ENCODE measurements at places on chromosomes 16 and 17.

- no peak for DNase-seq
Observed at GRCh38 chr16:2057438-2057837, 9.7 kb downstream of the TSC2 start.

- no peak for DNase-seq
Observed at GRCh38 chr17:57350266-57350665, 93.9 kb downstream of the MSI2 start.

DNA sequence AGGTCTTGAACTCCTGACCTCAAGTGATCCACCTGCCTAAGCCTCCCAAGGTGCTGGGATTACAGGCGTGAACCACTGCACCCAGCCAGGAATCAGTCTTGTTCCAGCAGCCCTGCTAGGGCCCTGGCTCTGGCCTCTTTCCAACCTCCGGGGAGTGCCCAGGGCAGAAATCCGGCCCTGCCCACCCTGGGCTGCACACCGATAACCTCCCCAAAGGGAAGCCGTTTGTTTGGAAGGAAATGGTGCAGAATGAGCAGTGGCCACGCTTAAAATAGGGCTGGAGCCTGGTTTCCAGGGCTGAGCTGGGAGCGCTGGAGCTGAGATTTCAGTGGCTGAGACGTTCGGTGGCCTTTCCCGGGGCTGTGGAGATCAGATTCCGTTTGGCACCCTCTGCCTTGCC, 17.8 kb upstream of the EMP2 start:
- no peak for DNase-seq

DNA sequence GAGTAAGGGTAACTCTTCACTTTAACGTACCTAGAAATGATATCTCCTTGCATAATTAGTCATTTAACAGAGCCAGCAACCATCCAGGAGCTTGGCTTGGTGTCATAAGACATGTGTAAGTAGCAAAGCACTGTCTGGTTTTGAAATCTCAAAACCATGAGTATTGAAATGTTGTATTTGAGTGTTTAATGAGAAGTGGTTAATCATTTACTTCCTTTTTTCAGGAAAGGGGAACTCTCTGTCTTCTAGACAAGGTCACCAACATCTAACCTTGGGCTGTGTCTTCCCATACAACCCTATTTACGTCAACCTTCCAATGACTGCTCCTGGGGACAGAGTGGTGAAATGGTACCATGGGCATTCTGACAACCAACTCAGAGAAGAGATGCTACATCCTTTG, 27.1 kb downstream of the PMP22 start:
- no peak for DNase-seq

GRCh38 chr16:52265446-52265861, 281.5 kb downstream of the TOX3 start:
- DNase-seq: no peak

- no peak for DNase-seq
Observed at GRCh38 chr17:205148-205669, 23.8 kb upstream of the DOC2B start.

GRCh38 chr16:28126684-28127620, 63.4 kb upstream of the GSG1L start:
- no peak for DNase-seq

DNA sequence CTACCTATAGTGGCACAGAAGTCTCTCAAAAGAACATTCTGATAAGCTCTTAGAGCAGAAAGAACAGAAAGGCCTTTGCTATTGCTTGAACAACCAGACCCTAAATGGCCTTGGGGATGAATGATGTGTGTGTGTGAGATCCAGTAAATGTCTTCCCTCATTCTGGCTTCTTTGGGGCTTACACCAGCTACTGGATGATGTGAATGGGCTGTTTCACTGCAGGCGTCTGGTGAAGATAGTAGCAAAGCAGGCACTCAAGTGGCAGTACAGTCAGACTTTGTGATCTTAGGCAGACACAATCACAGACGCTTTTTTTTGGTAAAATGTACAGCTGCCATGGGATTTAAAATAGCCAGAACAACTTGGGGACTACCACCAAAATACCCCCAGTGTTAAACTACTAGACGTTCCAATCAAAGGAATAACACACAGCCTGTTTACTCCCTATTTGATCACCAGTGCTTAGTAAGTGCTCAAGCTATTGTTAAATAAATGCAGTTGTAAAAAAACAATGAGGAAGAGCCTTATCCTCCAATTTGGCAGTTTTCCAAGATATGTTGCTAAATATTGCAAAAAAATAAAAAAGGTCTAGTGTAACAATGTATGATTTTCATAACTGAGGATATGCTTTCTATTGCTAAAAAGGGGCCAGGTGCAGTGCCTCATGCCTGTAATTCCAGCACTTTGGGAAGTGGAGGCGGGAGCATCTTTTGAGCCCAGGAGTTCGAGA, 17.9 kb downstream of the NDUFAB1 start:
- DNase-seq: no peak

DNA sequence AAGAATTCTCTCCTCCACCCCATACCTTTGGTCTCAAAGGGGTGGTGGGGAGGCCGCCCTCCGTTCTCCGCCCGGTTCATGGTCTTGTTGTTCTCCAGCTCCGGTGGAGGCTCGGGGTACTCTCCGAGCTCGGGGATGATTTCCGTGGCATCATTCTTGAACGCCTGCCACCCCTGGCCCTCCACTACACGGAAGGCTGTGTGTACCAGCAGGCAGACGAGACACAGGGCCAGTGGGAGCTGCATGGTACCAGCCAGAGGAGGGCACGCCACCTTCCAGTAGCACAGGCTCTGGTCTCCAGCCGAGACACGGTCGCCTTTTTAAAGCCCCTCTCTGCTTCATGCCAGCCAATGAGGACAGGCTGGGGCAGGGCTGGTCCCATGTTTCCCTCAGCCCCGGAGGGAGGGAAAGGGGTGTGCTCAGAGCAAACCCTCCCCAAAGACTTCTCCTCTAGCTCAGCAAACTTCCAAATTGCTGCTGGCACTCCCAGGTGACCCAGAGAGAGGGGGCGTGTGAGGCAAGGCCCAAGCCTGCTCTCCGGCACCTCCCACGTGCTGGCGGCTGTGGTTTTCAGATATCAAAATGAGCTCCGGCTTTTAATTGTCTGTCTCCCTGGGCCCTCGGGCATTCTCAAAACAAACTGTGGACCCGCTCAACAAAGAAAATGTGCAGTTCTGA, at the start of gene SOST:
SOST (minus strand) TSS at position 295 of the 678 bp plus-strand sequence; CDS start at position 245, 50 bp downstream.
- DNase-seq: no peak

DNA sequence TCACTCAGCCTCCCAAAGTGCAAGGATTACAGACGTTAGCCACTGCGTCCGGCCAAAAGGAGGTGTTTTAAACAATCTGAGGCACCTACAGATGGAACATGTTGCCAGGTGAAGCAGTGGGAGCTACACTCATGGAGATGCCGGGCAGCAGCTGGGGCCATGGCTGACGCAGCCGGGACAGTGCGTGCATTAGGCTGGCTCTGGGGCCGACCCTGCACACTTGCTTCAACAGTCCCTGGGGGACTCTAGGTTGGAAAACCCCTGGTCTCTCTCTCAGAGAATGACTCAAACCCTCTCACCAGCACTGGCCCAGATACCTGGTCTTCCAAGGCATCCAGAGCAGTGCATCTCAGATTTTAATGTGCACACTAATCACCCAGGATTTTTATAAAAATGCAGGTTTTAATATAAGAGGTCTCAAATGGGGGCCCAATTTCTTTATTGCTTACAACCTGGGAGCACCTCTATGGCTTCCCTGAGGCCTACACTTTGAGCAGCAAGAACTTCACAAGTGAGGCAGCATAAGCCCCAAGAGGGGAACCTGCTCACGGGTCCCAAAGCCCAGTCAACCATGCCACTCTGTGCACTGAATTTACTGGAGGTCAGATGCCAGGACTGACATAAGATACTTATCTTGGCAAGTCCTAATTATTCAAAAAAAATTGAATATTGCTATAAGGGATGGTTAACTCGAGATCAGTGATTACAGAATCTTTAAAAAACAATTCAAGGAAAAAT, 70.8 kb upstream of the TRAP1 start:
- DNase-seq: no peak

- no peak for DNase-seq
Observed at GRCh38 chr16:31083556-31083955, 5.2 kb downstream of the PRSS53 start.

GRCh38 chr17:43846221-43846712, 709 bp upstream of the CD300LG start:
- peak; percentile 53 for DNase-seq

DNA sequence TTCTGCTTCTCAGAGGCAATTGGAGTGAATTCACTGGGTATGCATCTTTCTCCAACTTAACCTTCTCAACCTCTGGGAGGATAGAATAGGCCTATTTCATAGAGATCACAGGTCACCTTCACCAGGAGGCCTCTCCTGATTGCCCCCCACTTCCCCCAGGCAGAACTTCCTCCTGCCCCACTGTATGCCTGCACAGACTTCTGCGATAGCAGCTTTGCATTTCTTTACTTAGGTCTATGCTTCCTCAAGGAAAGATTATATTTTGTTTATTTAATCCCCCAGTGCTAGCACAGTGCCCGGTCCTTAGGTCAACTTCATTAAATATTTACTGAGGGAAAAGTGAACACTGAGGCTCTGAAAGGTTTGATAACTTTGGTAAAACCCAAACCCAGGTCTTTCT, 19.9 kb downstream of the MYO18A start:
- DNase-seq: no peak

DNA sequence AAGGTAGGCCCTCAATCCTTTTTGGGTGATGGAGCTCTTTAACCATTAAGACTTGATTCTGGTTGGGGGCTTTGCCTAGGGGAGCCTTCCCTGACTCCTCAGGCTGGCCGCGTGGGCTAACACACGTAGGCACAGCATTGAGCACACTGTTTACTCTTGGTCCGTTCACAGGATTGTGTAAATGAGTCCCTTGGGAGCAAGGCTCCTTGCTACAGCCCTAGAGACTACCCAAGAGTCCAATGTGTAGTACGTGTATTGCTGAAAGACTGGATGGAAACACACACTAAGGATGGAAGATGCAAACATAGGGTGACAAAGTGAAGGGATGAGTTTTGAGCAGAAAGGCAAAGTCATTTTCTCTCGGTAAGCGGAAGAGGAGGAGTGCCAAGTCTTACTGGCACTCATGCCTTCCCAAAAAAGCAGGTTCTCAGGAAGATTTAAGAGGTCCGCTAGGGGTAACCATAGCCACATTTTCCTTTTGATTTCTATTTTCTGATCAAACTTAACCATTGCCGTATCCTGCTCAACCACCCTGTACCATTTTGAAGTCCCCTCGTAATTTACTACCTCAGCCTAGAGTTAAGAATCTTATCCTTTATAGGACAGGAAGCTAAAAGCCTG, 911 bp upstream of the ITGA2B start:
- no peak for DNase-seq

GRCh38 chr16:3282103-3282729, 1.1 kb upstream of the ZNF263 start:
- DNase-seq: no peak

- no peak for DNase-seq
Observed at GRCh38 chr16:49514073-49514980, 140.7 kb downstream of the C16orf78 start.

GRCh38 chr16:25390761-25391160, 133.1 kb upstream of the ZKSCAN2 start:
- no peak for DNase-seq

- no peak for DNase-seq
Observed at GRCh38 chr16:88484505-88485365, 31.7 kb downstream of the ZFPM1 start.

GRCh38 chr16:24035127-24035842, 199.5 kb downstream of the PRKCB start:
- DNase-seq: no peak

DNA sequence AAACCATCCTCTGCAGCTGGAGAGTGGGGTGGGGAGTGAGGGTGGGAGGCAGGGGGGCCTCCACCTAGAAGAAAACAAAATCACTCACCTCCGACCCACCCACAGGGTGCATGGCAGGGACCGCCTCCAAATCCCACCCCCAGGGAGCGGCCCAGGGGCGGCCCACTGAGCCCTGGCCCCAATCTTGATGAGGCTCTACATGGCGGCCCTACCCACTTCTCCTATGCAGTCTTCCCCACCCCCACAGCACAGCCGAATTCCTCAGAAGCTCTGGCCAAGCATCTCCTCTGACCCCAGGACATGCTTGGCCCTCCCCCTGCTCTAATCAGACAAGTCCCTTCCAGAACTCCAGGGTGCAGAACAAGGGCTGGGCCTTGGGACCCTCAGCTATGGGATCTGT, 18.2 kb upstream of the FASN start:
- no peak for DNase-seq

DNA sequence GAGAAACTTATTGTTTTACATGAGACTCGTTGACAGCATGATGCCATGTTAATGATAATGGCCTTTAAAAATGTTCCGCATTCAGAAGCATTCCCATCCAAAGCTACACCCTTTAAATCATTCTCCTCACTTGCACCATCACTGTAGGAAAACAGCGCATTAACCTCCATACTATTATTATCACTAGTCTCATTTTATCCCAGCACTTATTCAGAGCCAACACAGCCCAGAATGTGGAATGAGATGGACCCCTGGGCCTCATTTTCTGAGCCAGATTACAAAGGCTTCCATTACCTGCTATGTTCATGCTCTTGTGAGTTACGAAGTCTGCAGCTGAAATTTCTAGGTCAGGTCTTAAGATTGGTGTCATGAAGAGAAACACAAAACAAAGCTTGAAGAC, 159.4 kb downstream of the HS3ST3A1 start:
- no peak for DNase-seq

DNA sequence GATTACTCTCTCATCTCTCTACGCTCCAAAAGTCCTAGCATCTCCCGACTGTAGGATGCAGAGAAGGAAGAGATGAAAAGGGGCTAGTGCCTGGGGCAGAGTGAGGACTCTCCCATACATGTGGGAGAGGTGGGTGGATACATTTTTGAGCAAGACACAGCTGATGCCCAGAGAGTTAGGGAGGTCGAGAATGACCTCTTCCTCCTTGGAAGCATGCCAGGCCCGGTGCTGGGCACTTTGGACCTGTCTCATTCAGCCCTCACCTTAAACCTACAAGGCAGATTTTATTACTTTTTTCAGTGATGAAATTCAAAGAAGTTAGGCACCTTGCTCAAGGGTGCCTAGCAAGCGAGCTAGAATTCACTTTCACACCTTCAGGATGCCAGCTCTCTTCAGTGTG, 38.2 kb downstream of the WSCD1 start:
- no peak for DNase-seq

GRCh38 chr17:14245629-14246028, 9.0 kb upstream of the CDRT15 start:
- no peak for DNase-seq

DNA sequence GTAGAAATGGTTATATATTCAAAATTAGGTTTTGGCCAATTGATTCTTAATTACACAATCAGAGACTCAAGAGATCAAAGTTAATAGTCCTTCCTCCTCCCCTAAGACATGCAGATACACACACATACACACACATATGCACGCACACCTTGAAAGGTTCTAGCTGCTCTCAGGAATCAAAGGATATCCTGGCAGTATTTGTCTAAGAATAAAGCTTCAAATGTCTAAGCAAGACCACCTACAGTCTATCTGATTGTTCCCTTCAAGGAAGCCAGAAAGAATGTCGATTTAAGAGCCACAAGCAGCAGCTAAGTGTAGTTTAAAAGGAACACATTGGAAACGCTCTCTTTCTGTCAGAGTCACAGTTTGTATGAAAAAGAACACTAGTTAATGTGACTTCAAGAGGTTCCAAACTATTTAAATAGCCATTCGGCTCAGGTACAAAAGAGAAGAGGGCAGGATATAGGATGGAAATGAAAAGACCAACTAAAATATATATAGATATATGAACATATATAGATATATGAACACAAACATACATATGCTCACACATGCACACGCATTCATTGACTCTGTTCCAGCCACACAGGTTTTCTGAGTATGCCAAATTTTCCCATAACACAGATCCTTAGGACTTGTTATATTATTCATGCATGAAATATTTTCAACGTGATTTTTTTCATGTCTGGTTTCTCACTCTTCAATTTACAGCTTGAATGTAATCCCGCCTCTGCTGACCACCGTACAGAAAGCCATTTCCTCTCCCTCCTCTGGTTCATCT, 79.0 kb downstream of the CDH8 start:
- DNase-seq: no peak

Measured in mesothelial cell of epicardium (in vitro differentiated cells).